NCI-H2081 treated with DMSO at 0.1 percent for 48 hours (cell line): ENCODE measurements at places on chromosomes 16 and 17.

DNA sequence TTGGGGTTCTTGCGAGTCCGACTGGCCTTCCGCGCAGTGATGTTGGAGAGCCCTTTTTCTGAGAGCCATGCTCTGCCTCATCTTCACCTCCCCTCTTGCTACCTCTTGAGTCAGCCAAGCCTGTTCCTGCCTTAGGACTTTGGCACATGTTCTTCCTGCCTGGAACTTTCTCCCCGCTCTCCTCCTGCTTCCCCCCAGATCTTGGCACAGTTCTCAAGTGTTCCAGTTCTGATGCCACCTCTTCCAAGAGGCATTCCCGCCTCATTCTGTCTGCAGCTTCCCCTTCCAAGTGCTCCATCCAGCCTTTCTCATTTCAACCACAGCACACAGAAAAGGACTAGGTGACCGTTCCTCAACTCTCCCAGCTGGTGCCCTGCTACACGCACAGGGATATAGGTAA, 7.7 kb downstream of the AKAP1 start:
- DNase-seq, result no peak

GRCh38 chr16:885391-885790, 84.9 kb upstream of the GNG13 start:
- DNase-seq, result no peak

DNA sequence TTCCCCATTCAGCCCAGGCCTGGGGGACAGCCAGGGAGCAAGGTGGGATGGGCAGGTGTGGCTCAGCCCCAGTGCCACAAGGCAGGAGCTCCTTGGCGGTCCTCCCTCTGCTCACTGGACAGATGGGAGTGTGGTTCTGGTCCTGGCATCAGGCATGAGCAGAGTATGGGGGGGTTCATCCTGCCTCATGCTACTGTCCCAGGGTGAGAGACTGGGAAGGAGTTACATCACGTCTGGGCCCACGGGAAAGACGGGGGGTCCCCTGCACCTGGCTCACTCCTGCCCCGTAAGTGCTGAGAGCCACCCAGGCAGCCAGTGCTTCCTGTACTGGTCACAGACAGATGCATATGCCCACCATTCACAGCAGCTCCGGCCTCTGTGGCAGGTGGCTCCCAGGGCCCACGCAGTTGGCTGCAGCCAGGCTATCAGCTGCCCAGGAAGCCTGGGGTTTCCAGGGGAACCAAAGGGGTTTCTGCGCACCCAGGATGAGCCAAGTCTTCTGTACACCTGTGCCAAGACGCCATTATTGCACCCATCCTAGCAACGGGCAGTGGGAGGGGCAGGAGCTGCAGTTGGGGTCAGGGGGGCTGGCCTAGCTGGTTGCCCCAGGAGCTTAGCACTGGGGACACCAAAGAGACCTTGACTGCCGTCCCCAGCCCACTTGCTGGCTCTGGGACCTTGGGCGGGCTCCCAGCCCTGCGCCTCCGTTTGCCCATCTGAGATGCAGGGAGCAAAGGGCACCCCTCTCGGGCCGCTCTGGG, 1.9 kb downstream of the BAIAP3 start:
- no peak for DNase-seq

- no peak for DNase-seq
Measured at GRCh38 chr17:40063187-40063771, 514 bp downstream of the THRA start.

DNA sequence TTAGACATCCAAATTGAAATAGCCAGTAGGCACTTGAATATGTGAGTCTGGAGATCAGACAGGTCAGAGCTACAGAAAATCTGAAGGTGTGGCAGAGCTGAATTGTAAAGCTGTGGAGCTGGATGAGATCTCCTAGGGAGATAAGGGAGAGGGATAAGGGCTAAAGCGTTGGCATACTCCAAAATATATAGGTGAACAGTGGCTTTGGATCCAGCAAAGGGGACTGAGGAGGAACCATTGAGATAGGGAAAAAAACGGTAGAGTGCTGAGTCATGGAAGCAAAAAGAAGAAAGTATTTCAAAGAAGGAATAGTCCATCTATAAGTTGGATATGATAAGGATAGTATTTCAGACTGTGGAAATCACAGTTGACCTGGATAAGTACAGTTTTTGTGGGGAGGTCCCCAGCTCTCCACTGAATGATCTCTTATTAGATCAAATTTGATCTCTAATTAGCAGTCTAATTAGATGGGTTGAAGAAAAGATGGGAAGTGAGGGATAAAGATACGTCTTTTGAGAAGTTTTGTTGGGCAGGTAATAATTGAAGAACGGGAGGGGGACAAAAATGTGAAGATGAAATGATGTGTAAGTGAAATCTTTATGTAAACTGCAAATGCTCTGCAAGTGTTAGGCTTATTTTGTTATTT, 587 bp upstream of the DBF4B start:
- DNase-seq, result no peak

GRCh38 chr16:30147843-30148510, 25.0 kb upstream of the MAPK3 start:
- no peak for DNase-seq

GRCh38 chr16:78735337-78735736, 635.9 kb downstream of the WWOX start:
- DNase-seq, result no peak

DNA sequence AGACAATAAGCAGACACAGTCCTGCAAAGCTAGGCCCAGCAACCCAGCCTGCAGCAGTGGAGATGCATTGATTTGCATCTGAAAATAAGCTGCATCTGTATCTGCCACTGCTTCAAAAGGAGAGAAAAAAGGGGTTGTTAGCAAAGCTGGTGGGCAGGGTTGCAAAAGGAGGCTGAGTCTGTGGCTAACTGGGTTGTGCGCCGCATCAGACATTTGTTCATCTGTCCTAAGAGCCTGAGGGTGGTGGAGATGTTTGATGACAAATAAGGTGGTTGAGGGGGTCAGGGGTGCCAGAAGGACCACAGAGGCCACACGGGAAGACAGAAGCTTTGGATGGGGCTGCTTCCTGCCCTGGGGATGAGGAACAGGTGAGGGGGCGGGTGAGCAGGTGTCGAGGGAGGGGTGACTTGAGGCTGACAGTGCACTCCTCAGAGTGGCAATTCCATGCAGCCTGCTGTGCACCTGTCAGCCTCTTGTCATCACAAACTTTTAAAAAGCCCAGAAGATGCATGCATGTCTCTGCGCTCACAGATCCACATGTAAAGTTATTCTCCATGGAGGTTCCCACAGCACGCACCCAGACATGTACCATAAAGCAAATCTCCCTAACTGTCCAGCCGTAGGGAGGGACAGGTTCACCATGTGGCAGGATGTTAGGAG, 35.4 kb downstream of the WSB1 start:
- no peak for DNase-seq
